ENCODE measurements at places on chromosomes 12 and 14. TPM values are rescaled to one million over a fixed set of nuclear protein-coding genes. Genes with fewer than 3 reads are reported as not detected.

- no peak for DNase-seq
Measured at GRCh38 chr12:56153678-56154065, 1.3 kb downstream of the MYL6B start.

DNA sequence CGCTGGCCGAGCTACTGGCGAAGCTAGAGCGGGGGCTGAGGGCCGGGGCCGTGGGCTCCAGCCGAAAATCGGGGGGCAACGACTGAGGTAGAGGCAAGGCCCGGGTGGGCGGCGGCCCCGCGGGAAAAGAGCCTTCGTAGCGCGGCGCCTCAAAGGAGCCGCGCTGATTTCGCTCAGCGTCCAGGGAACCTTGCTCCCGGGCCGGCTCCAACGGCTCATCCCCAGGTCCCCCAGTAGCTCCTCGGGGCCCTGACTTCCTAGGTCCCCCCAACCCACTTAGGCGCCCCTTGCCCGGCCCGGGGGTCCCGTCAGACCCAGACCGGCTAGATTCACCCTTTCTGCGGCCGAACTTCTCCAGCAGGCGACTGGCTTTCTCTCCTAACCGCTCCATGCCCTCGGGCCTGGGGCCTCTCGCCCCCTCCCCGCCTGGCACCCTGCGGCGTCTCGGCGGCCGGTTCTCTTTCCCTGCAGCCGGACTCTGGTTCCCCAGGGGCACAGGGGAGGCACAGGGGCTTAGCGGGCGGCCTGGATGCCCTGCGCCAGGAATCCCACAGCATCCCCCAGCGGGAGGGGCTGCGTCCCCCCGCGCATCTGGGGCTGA, 375 bp downstream of the AJUBA start:
- no peak for DNase-seq

DNA sequence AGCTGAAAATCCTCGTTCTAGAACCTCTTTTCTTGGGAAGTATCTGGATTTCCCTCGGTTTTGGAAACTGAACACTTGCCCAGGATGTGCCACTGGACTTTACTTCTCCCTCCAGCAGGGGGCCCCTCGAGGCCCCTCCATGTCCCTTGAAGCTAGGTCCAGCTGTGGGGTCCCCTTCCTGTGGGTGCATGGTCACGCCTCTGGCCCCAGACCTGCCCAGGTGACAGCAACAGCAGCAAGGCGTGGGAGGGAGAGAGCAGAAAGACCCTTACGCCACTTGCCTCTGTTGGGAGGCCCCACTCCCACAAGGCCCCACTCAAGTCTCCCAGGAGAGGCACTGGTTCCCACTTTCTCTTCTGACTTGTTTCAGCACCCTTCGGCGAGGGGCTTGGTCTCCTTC, 3.1 kb downstream of the SLC25A29 start:
- DNase-seq: no peak

DNA sequence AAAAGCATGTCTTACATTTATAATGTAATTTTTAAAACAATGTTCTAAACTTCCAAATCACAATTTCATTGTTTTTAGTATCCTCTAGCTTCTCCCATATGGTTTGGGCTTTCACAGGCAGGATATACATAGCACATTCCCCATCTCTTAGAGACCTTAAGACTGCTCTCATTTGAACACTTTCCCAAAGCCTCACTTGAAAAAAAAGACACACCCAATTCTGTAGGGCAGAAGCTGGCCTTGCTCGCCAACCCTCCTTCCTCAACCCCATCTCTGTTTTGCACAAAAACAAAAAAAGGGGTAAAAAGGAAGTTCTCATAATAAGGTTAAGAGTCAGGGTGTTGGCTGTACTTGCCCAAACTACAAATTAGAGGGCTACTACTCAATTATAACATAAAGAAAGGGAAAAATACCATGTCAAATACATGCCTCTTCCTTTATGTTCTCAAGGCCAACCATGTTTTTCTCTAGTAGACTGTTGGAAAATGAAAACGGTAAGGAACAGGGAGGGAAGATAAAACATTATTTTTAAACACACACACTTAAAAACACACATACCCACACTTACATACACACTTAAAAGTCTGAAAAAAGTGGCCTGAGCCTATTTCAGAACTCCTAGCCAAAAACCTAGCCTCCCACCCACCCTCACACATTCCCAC, 9.9 kb upstream of the KANSL2 start:
- DNase-seq: no peak

DNA sequence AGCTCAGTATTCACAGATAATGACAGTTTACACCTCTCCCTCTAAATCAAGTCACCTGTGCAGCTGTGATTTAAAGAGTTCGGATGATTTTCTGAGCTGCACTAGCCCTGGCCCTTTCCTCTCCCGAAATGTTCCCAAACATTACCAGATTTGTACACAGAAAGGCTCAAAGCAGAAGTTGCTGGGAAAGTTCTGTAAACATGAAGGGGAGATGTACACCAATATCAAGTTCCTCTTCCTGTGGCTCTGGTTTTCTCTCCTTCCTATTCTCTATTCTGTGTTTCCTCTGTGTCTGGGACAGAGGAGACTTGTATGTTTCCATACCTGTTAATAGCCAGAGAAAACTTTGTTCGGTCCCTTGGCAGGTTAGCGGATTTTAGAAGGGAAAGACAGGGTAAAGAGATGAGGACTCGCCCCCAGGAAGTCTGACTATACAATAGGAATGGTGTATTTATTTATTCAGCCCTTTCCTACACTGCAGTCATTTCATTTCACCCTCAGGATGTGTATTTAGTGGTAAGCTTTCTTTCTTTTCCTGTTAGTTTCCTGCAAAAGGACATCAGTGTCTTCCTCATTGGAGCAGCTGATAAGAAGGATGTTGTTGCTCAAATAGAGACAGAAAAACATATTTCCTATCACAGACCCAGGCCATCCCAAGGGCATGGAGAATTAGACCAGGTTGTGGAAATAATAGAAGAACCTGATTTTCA, 7.6 kb upstream of the NUMB start:
- no peak for DNase-seq

GRCh38 chr14:83470959-83471695, 1937.5 kb upstream of the SEL1L start:
- DNase-seq: no peak

- DNase-seq: no peak
Measured at GRCh38 chr14:75214558-75214957, 38.1 kb upstream of the TMED10 start.

- DNase-seq: no peak
Measured at GRCh38 chr14:51545396-51545795, 106.3 kb upstream of the FRMD6 start.

DNA sequence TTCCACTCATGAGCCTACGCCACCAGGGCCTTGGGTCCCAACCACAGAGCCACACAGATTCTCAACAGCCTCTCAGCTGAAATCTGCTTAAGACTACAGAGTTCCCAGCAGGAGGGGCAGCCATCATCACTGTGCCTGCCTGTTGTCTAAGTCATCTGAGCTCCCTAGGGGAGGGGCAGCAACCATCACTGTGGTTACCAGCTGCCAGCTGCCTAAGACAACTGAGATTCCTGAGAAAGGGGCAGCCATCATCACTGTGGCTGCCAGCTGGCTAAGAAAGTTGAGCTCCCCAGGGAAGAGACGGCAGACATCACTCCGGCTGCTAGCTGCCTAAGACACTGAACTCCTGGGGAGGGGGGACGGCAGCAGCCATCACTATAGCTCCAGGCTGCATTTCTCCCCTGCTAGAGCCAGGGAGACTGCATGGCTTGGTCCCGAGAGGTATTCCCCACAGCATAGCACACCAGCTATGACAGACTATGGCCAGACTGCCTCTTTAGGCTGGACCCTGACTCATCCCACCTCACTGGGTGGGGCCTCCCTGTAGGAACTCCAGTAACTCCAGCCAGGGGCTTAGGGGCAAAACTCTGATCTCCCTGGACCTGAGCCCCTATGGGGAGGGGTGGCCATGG, 37.2 kb upstream of the C14orf132 start:
- no peak for DNase-seq

DNA sequence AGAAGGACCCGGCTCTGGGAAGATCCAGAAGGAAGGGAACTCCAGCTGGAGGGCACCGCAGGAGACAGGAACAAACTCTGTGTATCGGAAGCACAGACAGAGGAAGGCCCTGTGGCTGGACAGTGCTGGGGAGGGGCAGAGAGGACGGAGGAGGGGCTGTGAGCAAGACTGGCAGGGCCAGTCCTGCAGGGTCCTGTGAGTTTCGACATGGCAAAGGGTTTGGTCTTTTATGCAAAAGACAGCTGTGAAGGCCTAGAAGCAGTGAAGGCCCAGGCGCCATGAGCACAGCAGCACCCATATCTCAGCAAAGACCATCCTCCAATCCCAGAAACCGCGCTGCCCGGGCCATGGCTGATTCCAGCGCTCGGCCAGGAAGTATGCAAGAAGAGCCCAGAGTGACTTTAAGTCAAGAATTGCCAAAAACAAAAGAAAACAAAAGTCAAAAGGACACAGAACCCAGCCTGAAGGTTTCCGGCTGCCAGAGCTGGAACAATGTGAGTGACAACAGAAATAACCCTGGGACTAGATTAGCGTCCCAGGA, 126.5 kb downstream of the NCOR2 start:
- no peak for DNase-seq

DNA sequence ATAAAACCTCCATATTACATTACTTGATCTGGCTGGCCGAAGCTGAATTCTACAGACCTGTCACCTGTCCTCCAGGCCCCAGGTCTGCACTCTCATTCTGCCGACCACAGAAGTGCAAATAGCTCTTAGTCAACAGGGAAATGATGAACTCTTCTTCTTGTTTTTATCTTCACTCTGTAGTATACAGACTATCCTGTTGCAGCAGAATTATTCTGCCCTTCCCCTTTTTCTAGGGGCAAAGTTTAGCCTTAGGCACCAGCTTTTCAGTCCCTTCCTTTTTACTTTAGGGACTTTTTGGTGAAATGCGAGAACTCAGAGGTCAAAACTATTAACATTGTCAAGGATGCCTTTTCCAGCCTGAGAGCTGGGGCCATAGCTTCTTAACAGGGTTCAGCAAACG, 229.6 kb upstream of the EGLN3 start:
- no peak for DNase-seq

DNA sequence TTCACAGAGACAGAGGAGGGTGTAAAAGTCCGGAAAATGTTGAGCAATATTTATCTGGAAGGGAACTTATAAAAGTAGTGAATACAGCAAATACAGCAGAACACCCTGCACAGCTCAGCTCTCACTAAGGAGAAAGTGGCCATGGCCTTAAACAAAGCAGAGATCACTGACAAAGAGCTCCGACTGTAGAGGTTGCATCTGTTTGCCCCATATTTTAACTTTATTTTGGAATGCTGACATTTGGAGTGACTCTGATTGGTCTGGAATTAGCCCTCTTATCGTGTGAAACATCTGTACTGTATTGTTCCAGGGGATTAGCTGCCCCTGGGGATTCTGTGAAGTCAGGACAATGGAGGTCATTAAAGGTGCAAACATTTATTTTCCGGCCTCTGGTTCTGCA, 1275.7 kb upstream of the FLRT2 start:
- peak; percentile 86 for DNase-seq

DNA sequence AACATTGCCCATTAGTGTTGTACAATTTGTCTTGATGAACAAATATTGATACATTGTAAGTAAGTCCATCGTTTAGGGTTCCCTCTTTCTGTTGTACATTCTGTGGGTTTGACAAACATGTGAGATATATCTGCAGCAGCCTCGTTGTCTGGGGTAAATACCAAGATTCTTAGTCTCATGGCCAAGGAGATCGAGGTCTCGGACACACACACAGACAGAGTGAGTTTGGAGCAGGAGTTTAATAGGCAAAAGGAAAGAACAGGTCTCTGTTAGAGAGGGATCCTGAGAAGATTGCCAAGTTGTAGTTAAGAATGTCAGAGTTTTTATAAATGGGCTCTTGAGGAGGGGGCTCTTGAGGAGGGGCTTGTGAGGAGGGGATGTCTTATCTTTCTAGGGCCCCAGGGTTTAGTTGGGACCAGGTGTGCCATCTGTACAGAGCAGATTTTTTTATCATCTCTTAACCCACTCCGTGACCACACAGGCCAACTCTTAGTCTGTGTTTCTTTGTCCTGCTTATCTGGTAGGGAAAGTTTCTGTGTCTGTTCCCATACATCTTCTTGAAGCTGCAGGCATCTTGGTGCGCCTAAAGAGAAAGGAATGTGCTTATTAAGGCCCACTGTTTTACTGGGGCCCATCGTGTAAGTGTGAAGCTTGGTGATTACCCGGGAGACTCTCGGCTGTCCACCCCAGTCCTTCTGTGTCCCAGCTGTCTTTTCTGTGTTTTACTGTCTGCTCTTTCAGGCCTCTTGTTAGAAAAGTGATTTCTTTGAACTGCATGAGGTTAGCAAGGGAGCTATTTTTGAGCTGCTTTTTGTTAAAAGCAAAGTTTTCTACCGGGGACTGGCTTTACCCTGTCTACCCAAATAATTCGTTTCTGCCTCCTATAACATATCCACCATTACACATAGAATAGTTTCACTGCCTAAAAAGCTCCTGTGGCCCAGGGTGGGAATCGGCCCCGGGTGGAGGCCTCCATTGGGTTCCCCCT, 22.4 kb upstream of the CLEC2D start:
- no peak for DNase-seq

DNA sequence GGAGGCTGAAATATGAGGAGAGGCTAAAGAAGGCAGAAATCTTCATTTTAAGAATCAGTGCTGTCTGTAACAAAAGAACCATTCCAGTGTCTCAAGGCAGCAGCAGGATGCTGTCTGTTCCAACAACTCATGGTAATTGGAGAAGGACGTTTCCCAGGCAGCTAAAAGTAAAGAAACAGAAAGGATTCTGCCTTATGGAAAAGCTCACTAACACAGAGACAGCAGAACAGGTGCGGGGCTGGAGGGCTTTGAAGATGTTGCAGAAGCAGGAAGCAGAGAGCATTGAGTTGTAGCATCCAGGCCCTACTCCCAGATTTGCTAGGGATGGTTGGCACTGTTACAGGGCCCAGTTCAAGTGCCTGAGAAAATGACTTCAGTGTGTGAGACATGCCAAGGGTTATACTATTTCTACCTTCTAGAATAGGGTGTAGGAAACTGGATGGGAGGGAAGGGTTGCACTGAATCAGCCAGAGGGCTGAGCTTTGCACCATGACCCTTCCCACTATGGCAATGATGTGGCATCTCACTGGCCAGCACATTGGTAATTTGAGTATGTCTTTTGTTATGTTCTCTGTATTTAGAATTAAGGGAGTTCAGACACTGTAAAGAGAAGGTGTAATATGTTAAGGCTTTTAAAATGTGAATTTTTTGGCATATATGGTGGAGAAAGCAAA, 160.0 kb upstream of the FBXO33 start:
- no peak for DNase-seq

DNA sequence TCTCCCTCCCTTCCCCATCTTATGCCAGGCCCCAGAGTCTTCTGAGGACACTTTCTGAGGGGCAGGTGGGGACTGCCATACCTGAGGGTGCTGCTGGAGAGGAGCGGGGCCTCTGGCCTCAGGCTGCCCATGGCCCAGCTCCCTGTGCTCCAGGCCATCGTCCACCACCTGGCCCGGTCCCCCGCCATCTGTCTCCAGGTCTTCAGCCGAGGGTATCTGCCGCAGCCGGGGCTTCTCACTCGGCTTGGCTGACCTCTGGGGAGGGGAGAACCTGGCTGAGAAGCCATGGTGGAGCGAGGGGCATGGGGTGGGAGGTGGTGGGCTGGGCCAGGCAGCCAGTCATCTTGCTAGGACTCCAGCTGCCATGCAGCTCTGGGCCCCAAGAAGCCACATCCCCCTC, 21.6 kb downstream of the SLC48A1 start:
- no peak for DNase-seq

NEUROD4 gene
- not detected for total RNA-seq

TRIM9 gene
- 0.07 TPM for total RNA-seq

KRT3 gene
- not detected for total RNA-seq

KLHDC1 gene
- total RNA-seq: 1.2 TPM

MEG3 gene
- 0.86 TPM for total RNA-seq

NRIP2 gene
- not detected for total RNA-seq

GAPDH gene
- total RNA-seq: 6,666 TPM
